ENCODE measurements at places on chromosomes 1 and 21.

- DNase-seq: no peak
Observed at GRCh38 chr21:34199121-34199910, 125.9 kb downstream of the MRPS6 start.

DNA sequence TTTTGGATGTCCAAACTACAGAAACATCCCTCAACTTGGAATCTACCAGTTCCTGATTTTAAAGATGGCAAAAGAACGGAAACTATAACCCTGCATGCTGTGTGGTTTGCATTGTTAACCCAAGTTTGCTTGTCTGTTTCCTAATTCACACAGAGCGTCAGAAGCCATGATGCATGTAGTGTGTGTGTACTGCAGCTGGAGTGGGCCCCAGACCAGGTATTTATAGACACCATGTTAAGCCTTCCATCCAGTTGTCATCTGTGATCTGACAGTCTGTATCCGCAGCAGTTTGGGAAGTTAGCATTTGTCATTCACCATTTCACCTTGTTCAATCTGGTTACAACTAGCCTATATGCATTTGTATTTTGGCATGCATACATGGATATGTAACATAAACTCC is 27.7 kb upstream of the PLEKHM2 start:
- DNase-seq: no peak

DNA sequence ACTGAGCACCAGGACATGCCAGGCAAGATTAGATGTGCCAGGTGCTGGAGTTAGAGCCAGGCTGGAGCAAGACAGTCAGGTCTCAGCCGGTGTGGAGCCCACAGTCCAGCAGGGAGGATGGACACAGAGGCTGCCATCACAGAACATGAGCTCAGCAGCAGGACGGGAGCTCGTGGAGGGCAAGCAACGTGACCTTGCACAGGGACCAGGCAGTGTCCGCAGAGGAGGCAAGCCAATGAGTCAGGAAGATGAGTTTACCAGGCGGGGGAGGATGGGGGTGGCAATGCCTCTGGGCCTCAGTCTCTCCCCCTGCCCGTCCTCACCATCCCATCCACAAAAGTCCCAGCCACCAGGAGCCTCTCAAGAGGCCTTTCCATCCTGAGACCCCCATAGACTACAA is 20.7 kb upstream of the ZC3H12A start:
- no peak for DNase-seq

DNA sequence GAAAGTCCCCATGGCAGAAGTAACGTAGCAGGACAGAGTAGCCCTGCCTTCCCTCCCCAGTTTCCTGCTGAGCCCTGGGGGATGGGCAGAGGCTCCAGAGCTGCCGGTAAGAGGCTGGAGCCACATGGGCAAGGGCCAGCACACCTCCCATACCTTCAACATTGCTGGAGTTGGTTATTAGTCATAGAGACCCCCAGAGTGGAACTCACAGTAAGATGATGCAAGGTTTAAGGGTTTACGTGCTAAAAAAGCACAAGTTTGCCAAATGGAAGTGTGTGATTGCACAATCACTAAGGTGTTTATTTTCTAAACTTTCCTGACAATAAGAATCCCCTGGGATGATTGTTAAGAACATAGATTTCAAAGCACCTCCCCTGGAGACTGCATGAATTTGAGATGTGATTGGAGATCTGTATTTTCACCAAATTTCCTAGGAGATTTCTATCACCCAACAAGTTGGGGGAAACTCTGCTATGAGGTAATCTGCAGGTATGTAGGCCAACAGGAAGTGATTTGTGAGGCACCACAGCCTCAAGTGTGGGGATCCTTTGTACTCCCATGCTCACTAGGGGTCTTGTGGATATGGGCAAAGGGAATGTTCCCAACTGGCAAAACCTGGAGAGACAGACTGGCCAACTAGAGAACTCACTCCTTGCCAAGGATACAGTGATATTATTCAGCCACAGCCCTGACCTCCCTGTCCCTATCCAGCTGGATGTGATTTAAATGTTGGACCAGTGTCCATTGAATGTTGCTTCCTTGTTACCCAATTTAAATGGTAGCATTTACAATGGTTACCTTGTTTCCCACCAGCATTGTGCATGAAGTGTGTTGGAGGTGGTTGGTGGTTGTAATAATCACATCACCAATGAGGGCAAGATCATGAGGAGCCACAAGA is 37.1 kb upstream of the CSF1 start:
- DNase-seq: no peak

Measured in NAMALWA (cell line).